ENCODE measurements at places on chromosomes 1 and 21.
A peak's percentile ranks its signal among the peaks of the same experiment; 100 is the strongest.

- no peak for DNase-seq
Observed at GRCh38 chr1:230821346-230821745, 47.0 kb downstream of the C1orf198 start.

DNA sequence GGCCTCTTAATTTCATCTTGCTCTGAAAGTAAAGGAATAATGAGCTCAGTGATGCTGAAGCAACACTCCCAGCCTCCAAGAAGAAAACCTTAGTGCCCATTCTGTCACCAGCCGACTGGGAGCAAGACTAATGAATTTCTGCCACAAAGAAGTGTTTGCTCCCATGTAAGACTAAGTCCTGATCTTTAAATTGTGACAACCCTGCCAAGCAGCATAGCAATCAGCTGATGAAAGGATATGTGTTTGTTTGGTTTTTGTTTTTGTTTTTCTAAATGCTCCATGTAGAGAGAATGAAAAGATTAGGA lies 113.7 kb upstream of the PALMD start:
- no peak for DNase-seq

DNA sequence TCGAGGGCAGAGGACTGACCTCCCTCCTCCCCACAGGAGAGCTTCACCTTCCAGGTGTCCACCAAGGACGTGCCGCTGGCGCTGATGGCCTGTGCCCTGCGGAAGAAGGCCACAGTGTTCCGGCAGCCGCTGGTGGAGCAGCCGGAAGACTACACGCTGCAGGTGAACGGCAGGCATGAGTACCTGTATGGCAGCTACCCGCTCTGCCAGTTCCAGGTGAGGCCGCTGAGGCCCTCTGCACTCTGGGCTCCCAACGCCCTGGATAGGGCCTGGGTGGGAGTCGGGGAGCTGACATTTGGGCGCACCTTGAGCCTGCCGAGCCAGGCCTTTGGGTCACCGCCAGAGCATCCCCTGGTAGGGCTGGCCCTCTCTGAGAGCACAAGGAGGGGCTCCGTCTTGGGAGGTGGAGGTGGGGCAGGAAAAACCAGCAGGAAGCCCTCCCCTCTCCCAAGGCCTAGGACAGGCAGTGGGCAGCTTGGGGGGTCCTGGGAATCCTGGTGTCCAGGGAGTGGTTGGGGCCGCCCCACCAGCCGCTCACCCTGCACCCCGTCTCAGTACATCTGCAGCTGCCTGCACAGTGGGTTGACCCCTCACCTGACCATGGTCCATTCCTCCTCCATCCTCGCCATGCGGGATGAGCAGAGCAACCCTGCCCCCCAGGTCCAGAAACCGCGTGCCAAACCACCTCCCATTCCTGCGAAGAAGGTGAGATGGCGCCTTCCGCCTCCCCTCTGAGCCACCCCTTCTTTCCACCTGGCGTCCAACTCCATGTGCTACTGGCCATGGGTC lies 65.1 kb downstream of the PIK3CD start:
- no peak for DNase-seq

DNA sequence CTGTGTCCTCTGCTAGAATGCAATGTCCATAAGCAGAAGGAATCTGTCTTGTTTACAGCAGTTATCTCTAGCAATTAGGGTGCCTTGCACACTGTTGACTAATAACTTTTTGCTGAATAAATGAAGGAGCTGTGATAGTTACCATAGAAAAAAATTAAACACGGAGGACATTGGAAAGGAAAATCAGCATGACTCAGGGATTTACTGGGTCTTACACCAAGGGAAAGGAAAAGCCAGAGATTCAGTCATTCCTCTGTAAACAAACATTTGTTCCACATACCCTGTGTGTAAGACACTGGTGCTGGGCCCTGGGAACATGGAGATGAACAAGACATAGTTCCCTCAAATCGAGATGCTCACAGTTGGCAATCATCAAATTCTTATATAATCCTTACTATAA lies 183.3 kb downstream of the PTGER3 start:
- DNase-seq, result no peak

- DNase-seq, result peak; percentile 79
Observed at GRCh38 chr1:77978969-77979876, at the start of gene FUBP1. TSS of gene FUBP1 (minus strand) at chr1:77979072. CDS start at chr1:77979004, 68 bp downstream.

GRCh38 chr1:236015539-236015938 lies 49.4 kb downstream of the NID1 start:
- DNase-seq, result no peak

Measured in stimulated activated CD4-positive, alpha-beta T cell treated with anti-CD3 and anti-CD28 coated beads, Interleukin-1b, Interleukin-23, amount 100 ng/mL, for 4 hours (primary cell).